ENCODE measurements at places on chromosomes 2 and 18. TPM values are rescaled to one million over a fixed set of nuclear protein-coding genes. Genes with fewer than 3 reads are reported as not detected.

GRCh38 chr18:24988253-24988840 lies 363.6 kb downstream of the ZNF521 start:
- DNase-seq: peak; percentile 84

- no peak for DNase-seq
These were observed 8.2 kb downstream of the WDFY1 start for GRCh38 chr2:223936862-223937326.

DNA sequence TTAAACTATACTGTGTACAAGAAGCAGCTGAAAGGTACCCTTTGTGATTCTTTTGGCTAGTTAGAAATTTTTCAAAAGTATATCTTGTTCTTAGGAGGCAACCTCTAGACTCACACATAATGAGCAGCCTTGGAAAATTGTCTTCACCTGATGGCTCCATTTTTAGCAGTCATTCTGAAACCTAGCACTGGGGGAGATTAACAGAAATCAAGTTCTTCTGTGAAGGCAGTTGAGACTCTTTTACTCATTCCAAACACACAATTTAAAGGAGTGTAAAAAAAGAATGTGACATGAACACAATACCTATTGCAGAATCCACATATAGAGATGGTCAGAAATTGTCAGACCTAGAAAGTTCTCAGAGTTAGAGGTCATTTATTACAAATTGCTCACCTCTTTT lies 197.7 kb downstream of the UBE2E3 start:
- DNase-seq: no peak

- DNase-seq: no peak
These were observed 79.3 kb downstream of the NRXN1 start for GRCh38 chr2:50952596-50952995.

DNA sequence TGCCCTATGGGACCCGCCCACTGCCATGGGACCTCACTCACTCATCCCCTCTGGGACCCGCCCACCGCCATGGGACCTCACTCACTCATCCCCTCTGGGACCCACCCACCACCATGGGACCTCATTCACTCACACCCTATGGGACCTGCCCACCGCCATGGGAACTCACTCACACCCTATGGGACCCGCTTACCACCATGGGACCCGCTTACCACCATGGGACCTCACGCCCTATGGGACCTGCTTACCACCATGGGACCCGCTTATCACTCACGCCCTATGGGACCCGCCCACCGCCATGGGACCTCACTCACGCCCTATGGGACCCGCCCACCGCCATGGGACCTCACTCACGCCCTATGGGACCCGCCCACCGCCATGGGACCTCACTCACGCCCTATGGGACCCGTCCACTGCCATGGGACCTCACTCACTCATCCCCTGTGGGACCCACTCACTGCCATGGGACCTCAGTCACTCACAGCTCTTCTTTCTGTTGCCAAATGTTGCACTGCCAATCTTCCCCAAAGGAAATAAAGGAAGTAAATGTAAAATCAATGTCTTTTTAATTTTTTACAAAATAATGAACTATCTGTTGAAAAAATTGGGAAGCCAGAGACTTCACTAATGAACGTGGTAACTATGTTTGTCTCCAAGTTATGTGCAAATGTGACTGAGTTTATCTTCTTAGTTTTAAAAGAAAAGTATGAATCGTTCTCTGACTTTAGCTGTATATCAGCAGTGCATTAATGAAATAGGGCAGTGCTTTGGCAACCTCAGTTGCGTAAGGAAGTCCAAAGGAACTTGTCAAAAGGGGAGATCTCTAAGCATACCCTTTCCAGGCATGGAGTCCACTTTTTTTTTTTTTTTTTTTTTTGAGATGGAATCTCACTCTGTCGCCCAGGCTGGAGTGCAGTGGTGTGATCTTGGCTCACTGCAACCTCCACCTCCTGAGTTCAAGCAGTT lies 101.5 kb upstream of the MGAT5 start:
- no peak for DNase-seq

- no peak for DNase-seq
These were observed 766.4 kb upstream of the ID2 start for GRCh38 chr2:7915302-7916091.

- no peak for DNase-seq
These were observed 29.8 kb upstream of the SCN1A start for GRCh38 chr2:166157578-166157977.

GRCh38 chr2:40148334-40148733 lies 303.6 kb downstream of the SLC8A1 start:
- DNase-seq: no peak

GRCh38 chr2:97863829-97864228 lies 131.9 kb downstream of the TMEM131 start:
- no peak for DNase-seq

The MALL gene
- total RNA-seq: 9.6 TPM

The TMEM247 gene
- total RNA-seq: not detected

DNA sequence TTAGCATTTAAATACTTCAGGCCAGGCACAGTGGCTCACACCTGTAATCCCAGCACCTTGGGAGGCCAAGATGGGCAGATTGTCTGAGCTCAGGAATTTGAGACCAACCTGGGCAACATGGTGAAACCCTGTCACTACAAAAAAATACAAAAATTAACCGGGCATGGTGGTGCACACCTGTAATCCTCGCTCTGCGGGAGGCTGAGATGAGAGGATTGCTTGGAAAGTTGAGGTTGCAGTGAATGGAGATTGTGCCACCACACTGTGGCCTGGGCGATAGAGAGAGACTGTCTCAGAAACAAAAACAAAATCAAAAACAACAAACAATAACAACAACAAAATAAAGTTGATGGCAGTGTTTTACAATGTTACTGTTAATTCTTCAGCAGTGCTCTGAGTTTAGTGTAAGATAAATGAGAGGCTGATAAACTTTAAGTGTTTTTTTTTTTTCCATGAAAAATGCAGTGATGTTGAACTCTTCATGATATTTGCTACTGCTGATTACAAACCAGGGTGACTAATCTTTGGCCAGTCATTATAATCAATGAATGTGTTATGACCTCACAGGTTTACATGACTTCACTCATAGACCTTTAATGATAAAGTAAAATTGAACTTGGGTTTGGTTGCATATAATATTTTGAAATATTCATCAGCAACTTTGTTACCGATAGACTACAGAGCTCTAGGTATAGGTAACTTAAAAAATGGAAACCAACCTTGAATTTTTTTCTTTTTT lies 2.5 kb downstream of the ITGAV start:
- DNase-seq: no peak

- no peak for DNase-seq
These were observed 32.1 kb downstream of the E2F6 start for GRCh38 chr2:11433822-11434221.

- DNase-seq: no peak
These were observed 43.9 kb upstream of the CSRNP3 start for GRCh38 chr2:165425556-165425955.

- no peak for DNase-seq
These were observed 157.0 kb downstream of the DOCK10 start for GRCh38 chr2:224885291-224885690.

DNA sequence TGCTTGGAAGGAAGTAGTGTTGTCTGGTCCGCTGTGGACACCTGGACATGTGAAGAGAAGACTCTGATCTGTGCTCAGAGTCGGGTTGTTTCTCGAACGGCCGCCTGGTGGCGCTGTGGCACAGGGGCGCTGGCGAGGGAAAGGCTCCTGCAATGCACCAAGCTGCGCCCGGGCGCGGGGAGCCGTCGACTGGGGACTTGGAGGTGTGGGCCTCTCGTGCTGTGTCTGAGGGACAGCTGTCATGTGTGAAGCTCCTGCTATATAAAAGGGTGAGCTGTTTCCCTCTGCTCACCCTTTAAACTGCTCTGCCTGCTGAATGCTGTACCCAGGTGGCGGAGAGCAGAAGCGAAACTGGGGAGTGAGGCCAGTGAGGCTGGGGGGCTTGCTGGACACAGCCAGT lies 44.0 kb downstream of the GNAL start:
- DNase-seq: peak; percentile 82

GRCh38 chr18:51537487-51537886 lies 340.0 kb upstream of the MEX3C start:
- no peak for DNase-seq

DNA sequence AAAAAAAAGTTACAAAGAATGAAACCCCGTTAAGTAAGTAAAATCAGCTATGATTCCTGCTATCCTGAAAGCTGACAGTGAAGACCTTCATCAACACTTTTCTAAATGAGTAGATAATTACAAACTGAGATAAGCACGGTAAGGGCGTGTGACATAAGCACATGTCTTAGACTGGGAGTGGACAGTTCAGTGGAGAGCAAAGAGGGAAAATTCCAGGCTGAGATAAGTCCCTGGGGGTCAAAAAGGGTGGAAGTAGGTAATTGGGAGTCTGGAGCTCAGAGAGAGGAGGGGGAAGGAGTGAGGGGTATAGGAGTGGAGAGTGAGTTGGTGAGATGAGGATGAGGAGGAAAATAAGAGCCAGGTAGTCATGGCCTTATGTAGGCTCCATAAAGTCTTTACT lies 4.4 kb upstream of the IL1A start:
- no peak for DNase-seq

DNA sequence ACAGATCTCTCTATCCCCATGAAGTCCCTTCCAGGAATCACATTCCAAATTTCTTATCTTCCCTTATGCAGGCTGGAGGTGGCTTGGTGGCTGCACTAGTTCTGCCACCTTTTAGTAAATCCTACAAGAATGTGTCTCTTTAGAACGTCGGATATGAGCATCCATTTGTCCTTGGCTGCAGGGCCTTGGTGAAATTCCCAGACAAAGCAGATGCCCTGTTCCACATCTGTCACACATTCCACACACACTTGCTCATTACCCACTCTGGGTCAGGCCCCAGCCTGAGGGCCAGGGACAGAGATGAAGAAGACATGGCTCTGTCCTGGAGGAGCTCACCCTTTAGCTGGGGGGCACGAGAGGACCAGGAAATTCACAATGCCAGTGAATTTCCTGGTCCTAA lies 31.2 kb upstream of the GPR17 start:
- no peak for DNase-seq

GRCh38 chr2:55961318-55961911 lies 37.8 kb upstream of the EFEMP1 start:
- DNase-seq: no peak

The UGT1A10 gene
- total RNA-seq: not detected

The PROC gene
- 0.60 TPM for total RNA-seq

The ALPI gene
- not detected for total RNA-seq

The OSBPL1A gene
- 70.0 TPM for total RNA-seq

GRCh38 chr2:953975-954686 lies 3.5 kb downstream of the SNTG2 start:
- no peak for DNase-seq

The ACMSD gene
- total RNA-seq: not detected

DNA sequence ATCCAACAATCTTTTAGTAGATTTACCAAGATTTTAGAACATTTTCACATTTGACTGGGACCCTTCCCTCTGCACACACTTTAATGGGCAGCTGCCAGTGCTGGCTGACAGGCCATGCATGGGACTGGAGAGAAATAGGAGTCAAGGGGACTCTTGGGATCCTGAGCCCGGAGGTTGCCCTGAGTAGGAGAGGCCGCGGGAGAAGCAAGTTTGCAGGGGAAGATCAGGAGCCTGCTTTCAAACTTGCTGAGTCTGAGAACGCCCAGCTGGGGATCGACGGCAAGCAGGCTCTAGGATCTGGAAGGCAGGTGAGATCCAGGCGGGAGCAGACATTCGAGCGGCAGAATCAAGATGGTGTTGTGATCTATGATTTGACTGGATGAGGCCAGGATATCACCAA lies 186.1 kb downstream of the HDAC4 start:
- no peak for DNase-seq

GRCh38 chr2:189657867-189658266 lies 3.4 kb upstream of the ASNSD1 start:
- DNase-seq: no peak

The HOXD11 gene
- total RNA-seq: not detected

- no peak for DNase-seq
These were observed 70.1 kb downstream of the TSHZ1 start for GRCh38 chr18:75280427-75281280.

- no peak for DNase-seq
These were observed 3.7 kb downstream of the ALPG start for GRCh38 chr2:232410238-232410900.

DNA sequence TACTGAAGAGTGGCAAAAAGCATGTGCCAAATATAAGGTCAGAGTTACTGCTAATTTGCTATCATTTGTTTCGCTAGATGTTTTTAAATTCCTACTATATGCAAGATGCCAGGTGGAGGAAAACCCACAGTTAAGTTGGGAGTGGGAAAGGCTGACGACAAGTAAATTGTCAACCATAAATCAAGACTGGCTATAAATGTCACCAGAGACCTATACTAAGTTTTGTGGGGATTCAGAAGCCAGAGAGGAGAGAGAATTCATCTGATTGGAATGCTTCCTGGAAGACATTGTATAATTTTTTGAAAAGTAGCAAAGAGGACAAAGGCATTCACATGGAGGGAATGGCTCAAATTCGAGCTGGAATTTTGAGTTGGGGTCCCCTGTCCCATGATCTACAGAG lies 64.3 kb downstream of the CFAP221 start:
- no peak for DNase-seq

DNA sequence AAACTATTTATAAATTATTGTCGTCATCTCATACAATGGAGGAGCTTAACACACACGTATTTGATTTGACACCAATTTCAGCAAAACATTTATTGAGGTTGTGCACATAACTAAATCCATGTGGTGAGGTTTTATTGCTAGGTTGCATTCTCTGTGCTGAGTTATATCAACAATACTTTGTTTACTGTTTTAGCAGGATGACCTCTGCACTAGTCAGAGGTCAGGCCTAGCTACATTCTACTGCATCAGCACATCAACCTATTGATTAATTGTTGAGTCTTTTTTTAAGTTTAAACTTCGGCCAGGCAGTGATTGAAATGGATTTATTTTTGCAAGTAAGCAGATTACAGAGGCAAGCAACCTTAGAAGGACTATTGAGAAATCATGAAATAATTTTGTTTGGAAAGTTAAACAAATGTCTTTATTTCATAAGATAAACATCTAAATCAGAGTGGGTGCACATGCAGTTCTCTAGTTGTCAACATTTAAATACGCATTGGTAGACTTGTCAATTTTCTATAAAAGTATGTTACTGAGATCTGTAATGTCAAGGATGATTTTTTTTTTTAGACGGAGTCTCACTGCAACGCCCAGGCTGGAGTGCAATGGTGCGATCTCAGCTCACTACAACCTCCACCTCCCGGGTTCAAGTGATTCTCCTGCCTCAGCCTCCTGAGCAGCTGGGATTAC lies 75.2 kb upstream of the CD28 start:
- no peak for DNase-seq

The CCL20 gene
- 0.92 TPM for total RNA-seq

DNA sequence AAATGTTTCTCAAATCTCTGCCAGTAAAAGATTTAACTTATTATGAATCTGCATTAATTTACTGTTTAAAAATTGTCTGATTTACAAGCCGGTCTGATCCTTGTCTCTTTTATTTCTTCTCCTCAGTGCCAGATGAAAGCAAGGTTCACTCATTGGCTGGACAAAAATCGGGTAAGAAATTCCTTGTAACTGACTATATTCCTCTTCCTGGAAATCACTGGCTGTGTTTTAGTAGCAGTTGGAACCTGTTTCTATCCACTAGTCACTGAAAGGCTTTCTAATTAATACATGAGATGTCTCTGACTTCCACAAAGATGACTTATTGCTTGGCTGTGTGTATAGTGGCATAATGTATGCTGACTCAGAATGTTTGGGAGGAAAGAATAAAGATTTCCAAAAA lies 436.6 kb upstream of the NRP2 start:
- DNase-seq: no peak

GRCh38 chr2:44582363-44583008 lies 220.7 kb downstream of the CAMKMT start:
- DNase-seq: no peak

GRCh38 chr18:23337599-23338444 lies 115.3 kb upstream of the RIOK3 start:
- DNase-seq: no peak

GRCh38 chr2:63786471-63786870 lies 55.2 kb upstream of the UGP2 start:
- DNase-seq: no peak
